ENCODE measurements at places on chromosomes 2 and 18.

DNA sequence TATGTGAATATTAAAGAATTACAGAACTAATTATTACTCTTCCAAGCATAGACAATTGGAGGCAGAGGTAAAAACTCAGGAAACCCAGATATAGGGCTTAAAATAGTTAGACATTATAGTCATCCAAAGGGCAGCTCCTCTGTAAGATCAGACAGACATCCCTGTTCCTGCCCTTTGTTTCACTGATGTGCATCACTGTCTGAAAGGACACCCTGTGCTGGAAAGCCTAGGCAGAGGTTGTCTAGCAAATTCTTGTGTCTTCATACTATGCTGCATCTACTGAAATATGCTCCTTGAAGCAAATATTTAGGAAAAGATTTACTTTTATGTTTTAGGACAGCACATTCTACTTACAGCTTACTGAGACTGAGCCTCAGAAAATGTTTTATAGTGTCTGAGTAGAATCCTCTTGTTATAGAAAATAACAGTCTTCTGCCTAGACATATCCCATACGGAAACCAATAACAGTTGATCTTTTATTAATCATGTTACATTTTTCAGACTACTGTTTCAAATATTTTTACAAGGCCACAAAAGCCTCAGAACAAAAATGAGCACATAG, 977.3 kb upstream of the CDH2 start:
- no peak for DNase-seq

DNA sequence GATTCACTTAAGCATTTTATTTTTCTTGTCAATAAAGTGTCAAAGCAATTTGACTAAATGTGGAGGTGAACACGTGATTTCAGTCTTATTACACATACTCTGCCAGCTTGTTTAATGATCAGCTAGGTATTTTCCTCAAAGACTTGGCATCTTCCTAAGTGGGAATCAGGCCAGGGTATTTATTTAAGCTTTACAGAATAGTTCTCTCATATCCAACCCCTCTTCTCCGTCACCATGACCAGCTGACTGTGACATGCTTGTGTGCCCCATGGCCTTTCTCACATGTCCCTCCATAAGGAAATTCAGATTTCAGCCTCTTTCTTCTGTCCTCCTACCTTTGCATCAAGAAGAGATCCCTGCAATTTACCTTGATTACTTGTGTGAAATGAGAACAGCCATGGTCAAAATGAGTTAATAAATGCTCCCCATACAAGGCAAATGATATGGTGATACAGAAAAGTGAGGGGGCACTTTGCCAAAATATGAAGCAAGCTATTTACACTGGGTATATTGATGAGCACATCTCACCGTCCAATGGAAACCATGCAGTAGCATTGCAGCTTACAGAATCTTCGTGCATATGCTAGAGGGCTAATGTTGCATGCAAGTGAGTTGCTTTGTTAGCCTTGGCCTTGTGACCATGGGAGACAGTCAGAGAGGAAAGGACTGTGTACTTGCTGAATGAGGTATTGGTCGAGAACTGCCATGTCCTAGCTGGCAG, 202.2 kb downstream of the RNF152 start:
- no peak for DNase-seq

GRCh38 chr2:235052514-235053354, 100.9 kb downstream of the SH3BP4 start:
- no peak for DNase-seq

GRCh38 chr2:112836695-112837117, at the start of gene IL1B:
IL1B (minus strand) TSS chr2:112836779; CDS start chr2:112836229, 550 bp downstream.
- DNase-seq, result no peak
